ENCODE measurements at places on chromosomes 5 and 9.

DNA sequence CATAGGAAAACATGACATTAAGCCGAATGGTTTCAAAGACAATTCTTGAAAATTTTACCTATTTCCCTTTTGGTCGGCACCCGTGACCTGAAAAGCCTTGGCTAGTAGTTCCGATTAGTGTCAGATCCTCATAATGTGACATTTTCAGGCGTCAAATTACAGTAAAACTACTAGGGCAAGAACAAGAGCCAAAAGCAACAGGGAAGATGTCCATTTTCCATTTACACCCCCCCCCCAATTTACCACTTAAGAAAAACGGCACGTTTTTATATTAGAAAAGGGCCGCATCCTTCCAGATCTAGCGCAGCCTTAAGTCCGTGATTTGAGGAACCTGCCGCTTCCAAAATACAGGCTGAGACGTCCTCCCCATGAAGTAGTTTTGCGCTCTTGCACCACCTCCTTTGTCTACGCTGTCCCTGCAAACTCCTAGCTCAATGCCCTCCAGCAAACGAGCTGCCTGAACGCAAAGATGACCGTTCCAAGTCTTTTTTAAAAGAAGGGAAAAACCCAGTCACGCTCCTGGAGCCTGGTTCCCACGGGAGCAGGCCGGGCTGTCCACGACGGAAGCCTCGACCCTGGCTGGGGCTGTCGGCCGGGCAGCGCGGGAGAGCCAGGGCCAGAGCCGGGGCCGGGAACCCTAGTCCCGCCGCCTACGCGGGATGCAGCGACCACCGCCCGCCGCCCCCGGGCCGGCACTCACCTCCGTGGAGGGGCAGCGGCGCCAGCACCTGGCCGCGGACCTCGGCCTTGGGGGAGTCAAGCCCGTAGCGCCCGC lies 616 bp downstream of the RNF130 start:
- DNase-seq, result no peak

DNA sequence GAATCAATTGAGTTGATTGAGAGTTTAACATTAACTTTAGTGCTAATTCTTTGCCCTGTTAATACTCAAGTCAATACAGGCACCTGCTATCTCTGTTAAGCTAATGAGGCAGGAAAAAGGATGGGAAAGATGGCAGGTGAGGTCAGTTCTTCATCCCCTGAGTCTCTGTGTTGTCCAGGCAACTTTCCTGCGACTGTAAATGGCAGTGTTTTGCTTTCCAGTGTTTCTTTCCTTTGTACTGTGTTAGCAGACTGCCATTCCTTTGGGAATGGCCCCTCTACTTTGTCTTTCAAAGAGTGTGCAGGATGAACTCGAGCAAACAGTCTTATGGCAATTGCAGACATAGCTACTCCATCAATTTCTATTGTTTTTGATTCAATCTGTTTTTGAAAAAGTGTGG lies 202.2 kb upstream of the VLDLR start:
- DNase-seq, result no peak

- no peak for DNase-seq
These were observed 6.6 kb downstream of the SLC2A6 start for GRCh38 chr9:133472277-133472645.

- DNase-seq, result no peak
These were observed 9.9 kb upstream of the CSNK1G3 start for GRCh38 chr5:123502120-123502519.

DNA sequence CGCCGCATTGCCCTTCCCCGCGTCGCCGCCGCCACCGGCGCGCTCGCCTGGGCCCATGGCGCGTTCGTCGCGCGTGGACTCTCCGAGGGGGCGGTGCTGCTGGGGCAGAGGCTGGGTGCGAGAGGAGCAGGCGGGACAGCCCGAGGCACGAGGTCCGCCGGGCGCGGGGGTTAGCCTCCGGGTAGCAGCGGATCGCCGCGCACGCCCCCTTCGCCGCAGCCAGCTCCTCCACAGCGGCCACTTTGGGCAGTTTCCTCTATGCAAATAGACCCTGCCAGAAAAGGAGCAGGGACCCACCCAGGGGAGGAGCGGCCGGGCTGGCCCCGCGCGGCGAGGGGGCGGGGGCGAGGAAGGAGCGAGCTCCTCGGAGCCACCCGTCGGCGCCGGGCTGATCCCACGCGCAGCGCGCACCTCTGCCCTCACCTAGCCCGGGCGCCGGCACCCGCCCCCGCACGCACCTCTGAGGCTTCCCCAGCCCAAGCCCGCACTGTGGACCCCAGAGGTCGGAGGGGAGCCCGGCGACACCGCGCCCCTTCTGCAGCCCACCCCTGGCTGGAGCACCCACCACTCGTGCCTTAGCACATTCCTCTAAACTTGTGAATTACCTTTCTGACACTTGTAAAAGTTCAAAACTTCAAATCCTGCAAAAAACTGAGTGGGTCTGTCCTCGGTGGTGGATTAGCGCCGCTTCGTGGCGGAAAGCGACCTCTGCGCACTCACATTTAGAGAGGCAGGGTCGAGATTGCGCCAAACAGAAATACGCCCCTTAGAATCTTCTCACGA lies at the start of gene COL23A1:
COL23A1 (minus strand) TSS at position 253 of the 783 bp plus-strand sequence.
- no peak for DNase-seq

DNA sequence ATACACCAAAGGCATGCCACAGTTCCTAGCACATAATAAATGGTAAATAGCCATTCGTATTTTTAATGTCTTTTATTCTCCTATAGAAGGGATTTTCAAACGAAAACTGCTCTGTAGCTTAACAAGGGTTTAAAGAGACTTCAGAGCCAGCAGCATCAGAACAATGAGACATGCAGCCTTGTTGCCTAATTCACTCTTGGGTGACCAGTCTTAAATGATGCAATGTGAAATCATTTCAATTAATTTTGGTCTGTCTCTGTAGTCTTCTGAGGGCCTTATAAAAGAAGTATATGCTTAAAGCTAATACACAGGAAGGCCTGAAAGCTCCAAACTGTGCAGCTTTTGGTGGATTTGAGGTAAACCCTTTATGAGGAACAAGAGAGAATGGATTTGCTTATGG lies 888.8 kb upstream of the WWC1 start:
- DNase-seq, result no peak

- no peak for DNase-seq
These were observed 43.8 kb downstream of the NDFIP1 start for GRCh38 chr5:142152384-142152732.

GRCh38 chr9:74755355-74755754 lies 132.4 kb downstream of the TRPM6 start:
- DNase-seq, result no peak

- no peak for DNase-seq
These were observed 134.3 kb upstream of the BOD1 start for GRCh38 chr5:173750538-173751265.

DNA sequence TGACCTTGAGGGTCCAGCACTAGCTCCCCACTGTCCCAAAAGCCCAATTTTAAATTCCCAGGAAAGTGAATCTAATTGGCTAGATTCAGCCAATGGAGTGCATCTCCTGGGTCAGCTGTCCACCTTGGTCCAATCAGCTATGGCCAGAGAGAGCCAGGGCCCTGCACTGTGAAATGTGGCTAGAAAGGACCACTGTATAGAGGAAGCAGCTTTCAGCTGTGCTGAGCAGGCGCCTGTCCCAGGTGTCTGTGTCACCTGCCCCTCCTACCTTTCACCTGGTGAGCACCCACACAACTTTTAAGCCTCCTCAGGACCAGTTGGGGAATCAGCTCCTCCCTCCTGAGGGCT lies 186.2 kb downstream of the DRD1 start:
- DNase-seq, result no peak

GRCh38 chr5:171728686-171729085 lies 56.9 kb upstream of the SMIM23 start:
- no peak for DNase-seq

- no peak for DNase-seq
These were observed 460 bp downstream of the DMRTA1 start for GRCh38 chr9:22446950-22447617.

All from stimulated activated CD4-positive, alpha-beta T cell treated with anti-CD3 and anti-CD28 coated beads, Interleukin-12 subunit alpha, Interleukin-12 subunit beta, amount 100 ng/mL, for 48 hours (primary cell).